ENCODE measurements at places on chromosomes 7 and 10.

DNA sequence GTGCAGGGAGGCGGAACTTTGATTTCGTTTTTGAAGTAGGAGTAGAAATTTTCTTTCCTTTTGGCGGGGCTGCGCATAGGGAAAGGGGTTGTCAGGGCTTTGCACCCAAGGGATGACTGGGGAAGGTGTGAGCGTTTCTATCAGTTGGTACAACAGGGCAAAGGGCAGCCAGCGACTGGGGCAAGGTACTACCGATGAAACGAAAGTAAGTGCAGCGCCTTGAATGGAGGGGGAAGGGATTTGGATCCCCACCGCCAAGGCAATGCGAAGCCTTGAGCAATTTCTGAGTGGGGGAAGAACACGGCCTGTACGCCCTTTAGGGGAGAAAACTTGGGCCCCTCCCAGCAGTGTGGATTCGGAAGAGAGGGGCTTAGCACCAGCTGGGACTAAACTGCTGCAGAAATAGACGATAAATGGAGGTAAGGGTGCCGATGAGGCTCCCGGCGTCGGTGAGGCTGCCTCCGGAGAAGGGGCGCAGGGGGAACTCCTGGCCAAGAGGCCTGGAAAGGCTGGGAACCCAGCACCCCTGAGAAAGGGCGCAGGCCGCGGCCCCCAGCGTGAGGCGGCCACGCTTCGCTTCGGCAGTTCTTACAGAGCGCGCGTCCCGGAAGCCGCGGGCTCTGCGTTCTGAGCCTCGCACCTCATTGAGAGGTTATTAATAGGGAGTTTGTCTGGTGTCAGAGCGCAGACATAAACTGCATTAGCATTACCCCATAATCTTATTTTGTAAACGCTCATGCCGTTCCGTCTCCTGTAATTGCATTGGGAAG, 10.0 kb upstream of the TLX1 start:
- DNase-seq, result no peak

GRCh38 chr7:44293561-44294324, 31.7 kb downstream of the CAMK2B start:
- DNase-seq, result no peak

DNA sequence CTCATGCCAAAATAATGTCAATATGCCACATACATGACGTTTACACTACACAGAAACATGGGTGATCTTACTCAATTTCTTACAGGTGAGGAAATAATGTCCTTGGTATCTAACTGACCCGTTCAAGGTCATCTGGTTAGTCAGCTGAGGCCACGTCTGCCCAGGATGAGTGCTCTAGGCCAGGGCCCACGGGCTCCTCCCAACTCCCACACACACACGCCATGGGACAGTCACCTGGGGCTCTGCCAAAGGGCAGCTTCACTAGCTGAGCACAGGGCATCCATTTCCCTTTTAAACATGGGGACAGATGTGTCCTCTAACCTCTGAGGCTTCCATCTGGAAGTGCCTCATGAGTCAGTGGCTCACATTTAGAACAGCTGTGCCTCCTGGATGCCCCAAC, 123.9 kb downstream of the TNS3 start:
- DNase-seq, result no peak

DNA sequence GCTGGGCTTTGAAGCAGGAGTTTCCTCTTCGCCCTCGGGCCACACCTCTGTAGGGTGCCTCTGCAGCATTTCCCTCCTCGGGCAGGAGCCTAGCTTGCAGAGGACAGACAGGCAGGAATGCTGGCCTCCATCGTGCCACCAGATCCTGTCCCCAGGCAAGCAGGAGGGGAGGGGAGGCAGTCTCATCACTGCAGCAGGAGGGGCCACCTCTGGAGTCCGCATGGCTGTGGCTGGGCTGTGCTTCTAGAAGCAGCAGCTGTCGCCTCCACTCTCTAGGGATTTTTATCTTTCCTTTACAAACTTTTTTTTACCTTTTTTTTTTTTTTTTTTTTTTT, 181.4 kb downstream of the CUX1 start:
- no peak for DNase-seq

DNA sequence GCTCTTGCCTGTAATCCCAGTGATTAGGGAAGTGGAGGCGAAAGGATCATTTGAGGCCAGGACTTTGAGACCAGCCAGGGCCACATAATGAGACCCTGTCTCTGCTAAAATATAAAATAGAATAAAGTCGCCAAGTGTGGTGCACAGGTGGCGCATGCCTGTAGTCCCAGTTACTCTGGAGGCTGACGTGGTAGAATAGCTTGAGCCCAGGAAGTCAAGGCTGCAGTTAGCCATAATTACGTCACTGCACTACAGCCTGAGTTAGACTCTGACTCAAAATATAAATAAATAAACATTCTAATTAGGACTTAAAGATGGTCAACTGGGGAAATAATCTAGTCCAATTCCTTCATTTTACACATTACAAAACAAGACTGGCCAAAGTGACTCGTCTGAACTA, 768 bp downstream of the CHCHD2 start:
- DNase-seq, result no peak

DNA sequence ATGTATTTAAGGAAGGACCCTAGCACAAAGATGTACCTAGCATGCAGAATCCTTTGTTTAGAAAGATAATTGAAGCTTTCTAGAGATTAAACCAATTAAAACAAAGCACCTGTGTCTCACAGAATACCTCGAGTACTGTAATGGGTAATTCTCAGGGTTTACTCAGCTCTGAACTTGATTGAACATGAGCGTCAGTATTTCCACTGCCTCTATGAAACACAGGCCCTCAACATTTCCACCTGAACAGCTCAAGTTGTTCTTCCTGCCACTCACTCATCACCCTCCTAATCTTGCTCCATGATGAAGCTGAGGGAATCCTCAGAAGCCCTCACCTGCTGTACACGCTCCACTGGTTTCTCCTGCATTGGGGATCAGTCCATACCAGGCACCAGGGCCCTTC, 33.7 kb upstream of the FZD1 start:
- DNase-seq, result no peak

- no peak for DNase-seq
These were observed 199.8 kb downstream of the RNLS start for GRCh38 chr10:88383276-88383675.

DNA sequence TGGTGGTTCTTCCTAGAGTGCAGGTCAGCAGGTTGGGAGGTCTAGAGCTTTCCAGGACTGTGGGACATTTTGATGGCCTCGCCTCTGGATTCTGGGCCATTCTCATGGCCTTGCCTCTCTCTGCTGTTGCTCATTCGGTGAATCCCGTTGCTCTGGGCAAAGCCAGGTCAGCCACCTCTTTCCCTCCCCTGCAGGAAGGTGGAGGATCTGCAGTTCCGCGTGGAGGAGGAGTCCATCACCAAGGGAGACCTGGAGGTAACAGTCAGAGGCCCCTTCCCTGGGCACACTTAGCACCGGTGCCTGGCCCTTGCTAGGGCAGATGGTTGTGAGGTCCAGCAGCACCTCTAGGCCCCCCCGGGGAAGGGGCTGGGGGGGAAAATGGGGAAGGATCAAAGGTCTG, 74.9 kb downstream of the CLIP2 start:
- no peak for DNase-seq

GRCh38 chr7:99822731-99823718, 4.8 kb upstream of the CYP3A43 start:
- no peak for DNase-seq

- no peak for DNase-seq
These were observed 105.4 kb downstream of the EPDR1 start for GRCh38 chr7:38025815-38026214.

DNA sequence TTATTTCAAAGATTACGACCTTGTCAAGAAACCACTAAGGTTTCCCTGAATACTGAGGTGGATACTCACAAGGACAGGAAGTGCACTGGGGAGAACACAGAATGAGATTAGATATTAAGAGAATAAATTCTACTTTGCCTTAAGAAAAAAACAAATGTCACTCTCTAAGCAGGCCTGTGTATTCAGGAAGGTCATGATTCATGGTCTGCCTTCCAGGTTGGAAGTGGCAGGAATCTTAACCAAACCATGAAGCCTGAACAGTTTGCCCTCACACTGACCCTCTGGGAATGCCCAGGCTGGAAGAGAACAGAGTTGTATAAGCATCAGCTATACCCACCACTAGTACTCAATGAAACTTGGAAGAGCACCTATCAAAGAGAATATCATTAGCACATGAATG, 227.6 kb downstream of the DGKI start:
- no peak for DNase-seq

DNA sequence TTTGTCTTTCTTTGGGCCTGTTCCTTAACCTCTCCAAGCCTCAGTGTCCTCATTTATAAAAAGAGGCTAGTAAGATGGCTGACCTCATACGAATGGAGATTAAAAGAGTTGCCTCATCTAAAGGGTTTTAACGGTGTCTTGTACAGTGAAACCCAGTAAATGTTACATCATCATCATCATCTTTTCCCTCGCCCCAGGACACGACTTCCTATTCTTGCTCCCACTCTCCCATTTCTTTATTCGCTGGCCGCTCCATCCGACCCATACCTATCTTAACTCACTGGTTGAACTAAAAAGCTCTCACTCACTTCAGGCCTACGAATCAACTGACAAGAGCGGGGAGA, 554 bp downstream of the FRA10AC1 start:
- peak; percentile 31 for DNase-seq

- DNase-seq, result no peak
These were observed 22.2 kb downstream of the ANK3 start for GRCh38 chr10:60367431-60367830.

- no peak for DNase-seq
These were observed 430.2 kb upstream of the VSTM2A start for GRCh38 chr7:54111814-54112511.

- no peak for DNase-seq
These were observed 41.0 kb downstream of the ATXN7L1 start for GRCh38 chr7:105835441-105835840.

- DNase-seq, result no peak
These were observed 541.0 kb downstream of the TNS3 start for GRCh38 chr7:47040795-47041347.

GRCh38 chr7:94739180-94739579, 83.2 kb upstream of the SGCE start:
- no peak for DNase-seq

- DNase-seq, result no peak
These were observed 208.4 kb upstream of the AGK start for GRCh38 chr7:141342621-141343408.

DNA sequence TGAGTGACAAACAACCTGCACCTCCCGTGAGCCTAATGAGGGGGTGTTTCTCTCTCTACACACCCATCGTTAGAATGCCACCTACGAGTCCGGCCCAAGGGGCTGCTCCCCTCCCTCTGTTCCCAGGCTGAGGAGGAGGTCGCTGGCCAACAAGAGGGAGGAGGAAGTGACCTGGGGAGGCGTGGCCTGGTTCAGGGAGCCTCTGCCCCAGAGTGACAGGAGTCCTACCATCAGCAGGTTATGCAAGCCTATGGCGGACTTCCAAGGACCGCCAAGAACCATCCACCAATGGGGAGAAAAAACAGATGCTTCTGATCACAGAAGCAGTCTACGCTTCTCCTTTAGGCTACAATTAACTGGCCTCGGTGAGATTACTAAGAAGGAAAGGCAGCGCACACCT, 12.3 kb upstream of the EGFR start:
- no peak for DNase-seq

DNA sequence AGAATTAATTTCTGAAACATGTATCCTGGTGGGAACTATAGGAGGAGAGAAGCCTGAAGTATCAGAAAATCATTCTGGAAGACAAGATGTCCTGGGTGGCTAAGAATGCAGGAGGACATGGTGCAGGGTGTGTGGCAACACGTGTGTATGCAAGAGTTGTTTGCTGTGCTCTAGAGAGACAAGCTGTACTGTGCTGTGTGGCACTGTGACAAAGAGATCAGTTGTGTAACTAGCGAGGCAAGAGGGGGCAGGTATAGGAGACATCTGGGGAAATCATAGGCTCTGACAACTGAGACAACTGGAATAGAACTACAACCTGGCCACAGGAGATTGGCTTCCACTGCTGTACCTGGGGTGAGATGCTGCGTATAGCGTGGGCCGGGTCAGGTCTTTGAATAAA, 9.3 kb downstream of the ITGA8 start:
- DNase-seq, result no peak

DNA sequence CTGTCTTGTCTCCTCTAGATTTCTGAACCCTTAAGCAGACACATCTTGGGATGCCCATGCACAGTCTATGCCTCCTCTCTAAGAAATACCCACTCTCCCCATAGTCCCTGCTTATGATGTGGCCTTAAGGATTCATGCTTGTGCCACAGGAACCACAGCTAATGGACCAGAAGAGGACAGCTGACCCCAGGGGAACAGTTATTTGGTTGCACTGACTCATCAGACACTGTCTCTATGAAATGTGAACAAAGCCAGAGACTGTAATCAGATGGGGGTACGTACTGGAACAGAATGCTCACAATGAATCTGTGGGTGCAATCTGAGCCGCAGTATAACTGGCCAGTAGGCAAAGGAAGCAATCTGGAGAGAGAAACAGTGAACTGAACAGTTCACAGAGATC, 121.9 kb downstream of the USP6NL start:
- no peak for DNase-seq

- DNase-seq, result no peak
These were observed 166.2 kb upstream of the TAC1 start for GRCh38 chr7:97565665-97566064.

DNA sequence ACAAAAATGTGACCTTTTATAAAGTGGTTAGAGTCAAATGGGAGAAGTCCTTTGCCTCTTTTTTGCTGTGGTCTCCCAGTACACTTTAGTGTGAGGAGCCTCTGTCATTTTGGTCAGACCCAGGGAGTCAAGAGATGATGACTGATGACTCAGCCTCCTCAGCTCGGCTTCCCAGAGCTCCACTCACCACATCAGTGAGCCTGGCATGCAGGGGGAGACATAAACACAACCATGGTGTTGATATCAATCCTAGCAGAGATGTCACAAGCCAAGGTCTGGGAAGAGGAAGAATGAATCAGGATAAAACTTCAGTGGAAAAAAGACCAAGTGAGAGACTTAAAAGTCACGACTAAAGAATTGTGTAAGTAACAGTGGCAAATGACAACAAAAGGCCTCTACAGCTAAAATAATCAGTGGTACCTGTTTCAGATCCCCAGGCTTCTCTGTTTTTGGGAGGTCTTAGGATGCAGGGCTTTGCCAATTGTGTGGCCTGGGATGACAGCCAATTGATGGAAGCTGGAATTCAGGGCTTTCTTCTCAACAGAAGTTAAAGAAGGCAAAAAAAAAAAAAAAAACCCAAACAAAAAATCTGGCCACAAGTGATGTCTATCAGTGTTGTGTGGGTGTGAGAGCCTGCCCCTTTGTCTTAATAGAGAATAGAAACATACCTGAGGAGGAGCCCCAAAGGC, 50.2 kb downstream of the TFAM start:
- DNase-seq, result peak; percentile 18

- no peak for DNase-seq
These were observed 66.2 kb upstream of the INSYN2A start for GRCh38 chr10:127262606-127263005.

- DNase-seq, result no peak
These were observed 152.5 kb upstream of the CHST15 start for GRCh38 chr10:124245806-124246440.

DNA sequence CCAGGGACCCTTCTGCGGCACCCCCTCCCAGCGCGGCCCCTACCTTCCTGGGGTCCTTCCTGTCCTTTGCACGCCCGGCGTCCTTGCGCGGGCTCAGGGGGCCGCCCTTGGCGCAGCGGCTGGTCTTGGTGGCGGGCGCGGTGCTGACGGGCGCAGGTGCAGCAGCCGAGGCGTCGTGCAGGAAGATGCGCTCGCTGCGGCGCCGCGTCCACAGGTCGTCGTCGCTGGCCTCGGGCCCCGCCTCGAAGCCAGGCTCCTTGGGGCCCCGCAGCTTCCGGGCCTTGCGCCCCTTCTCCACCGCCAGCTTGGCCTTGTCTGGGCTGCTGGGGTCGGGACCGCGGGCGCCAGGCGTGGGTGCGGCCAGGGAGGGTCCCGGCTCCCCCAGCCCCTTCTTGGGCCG, 49.8 kb downstream of the SLC29A4 start:
- no peak for DNase-seq

GRCh38 chr7:41689815-41690214, 13.1 kb downstream of the INHBA start:
- no peak for DNase-seq

Measured in stimulated activated naive CD8-positive, alpha-beta T cell treated with anti-CD3 and anti-CD28 coated beads, Interleukin-15, amount 100 ng/mL, for 72 hours (primary cell).